ENCODE measurements at places on chromosomes 4 and X. TPM values are rescaled to one million over a fixed set of nuclear protein-coding genes. Genes with fewer than 3 reads are reported as not detected.

DNA sequence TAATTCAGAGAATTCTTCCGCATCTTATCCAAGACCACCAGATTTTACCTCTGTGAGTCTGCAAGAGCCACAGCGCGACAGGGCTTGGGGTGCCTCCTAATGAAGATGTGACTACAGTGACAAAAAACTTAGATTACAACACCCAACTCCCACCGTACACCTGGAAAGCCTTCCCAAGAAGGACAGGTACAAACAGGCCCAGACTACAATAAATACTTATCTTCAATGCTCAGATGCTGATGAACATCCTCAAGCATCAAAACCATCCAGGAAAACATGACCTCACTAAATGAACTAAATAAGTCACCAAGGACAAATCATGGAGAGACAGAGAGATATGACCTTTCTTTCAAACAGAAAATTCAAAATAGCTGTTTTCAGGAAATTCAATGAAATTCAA lies 20.8 kb upstream of the ABCG2 start:
- no peak for DNase-seq

DNA sequence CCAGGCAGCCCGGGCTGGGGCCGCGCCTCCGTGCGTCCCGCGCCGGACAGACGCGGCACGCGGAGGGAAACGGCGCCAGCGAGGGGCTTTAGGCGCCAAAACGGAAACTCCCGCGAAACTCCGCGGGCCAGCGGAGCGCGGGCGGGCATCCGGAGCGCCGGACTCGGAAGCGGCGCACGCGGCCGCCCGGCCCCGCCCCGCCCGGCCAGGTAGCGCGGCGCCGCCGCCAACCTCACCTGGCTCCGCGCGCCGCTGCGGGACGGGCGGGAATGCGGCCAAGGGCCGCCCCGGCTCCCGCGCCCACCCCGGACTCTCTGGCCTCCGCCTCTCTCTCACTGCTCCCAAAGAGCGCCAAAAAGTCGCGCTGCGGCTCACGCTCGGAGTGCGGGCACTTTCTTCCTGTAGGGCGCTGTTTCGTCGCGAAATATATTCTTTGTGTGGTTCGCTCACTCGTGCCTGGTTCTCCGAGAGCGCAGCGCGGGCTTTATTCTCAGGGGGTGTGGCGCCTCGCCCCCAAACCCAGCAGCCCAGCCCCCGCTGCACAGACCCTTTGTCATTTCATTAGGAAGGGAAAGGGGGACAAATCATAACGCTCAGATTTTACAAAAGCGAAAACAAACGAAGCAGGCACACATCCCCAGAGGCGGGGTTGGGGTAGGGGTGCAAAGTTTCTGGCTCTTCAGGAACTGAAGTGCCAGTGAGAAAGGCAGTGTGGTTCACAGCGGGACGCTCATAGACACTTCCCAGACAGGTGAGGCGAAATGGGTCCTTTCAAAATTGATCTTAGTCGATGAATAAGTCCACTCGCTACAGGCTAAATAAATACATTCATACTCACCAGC lies 961 bp upstream of the MBNL3 start:
- no peak for DNase-seq

DNA sequence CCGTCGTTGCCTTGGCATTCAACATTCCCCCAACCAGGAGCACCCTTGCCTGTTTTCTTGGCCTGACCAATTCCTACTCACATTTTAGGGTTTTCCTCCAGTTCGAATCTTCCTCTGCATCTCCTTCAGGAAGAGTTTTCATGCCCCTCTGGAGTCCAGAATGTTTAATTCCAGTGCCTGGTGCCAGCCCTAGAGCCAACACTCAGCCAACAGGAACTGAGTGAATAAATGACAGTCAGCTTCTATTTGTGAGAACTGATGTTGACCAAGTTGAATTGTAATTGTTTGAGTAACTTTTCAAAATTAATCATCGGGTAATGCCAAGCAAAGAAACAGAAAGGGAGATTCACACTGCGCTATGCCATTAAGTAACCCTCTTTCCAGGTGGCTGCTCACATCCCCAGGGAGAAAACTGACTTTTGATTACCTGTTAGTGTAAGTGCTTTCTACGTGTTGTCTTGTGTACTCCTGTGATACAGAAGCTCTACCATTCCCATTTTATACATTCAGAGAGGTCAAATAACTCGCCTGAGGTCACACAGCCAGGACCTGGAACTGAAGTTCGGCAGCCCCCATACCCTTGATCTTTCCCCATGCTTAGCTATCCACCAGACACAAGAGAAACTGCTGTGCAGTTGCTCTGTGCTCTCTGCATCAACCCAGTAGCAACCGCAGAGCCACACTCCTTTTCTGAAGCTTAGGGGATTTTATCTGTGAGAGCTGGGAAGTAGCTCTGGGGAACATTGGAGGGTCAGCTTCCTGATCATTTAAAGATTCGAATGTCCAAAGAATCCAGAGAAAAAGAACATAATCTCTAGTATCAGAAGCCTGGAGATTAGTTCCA lies 19.0 kb upstream of the SLC2A9 start:
- DNase-seq, result no peak

DNA sequence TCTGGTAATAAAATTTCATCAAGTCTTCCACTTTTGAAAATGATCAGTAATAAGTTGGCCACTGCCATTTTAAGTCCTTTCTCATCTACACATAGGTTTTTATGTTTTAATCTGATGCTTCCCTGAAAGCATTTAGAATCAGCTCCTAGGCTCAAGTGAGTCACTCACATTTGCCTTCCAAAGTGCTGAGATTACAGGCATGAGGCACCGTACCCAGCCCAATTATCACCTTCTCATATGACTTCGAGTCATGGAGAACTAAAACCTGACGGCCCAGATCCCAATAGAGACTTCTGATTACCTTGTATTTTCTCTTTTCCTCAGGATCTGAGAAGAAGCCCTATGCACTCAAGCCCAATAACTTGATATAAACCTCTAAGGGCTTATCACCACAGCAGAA lies 140.8 kb downstream of the OPHN1 start:
- no peak for DNase-seq

DNA sequence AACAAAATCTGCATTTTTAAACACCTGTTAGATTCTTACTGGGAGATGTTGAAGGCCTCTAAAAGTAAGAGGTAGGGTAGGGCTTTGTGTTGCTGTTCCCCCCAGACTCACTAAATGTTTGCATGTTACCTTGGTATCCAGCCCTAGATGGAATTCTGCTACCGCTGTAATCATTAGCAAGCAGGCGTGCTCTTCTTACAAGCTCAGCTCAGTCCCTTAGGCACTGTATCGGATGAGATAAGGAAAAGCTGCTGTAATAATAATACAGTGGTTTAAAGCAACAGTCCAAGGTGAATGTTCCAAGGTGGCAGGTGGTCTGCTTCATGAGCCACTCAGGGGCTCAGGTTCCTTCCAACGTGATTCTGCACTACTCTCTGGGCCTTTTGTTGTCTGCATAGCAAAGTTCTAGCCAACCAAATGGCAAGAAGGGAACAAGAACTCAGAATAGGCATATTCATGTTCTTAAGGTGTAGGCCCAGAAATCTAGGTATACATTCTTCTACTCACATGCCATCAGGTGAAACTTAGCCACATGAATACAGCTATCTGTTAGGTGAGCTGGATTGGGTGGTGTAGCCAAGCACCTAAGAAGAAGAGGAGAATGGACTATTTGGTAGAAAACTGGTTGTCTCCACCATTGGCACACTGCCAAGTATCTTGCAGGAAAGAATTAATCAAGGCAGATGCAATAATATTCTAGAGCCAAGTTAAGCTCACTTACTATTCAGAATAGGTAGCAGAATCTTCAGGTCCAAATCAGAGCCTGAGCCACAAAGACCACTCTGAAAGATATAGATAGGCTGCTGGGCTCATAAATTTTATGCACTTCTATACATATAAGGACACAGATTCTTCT lies 46.0 kb downstream of the COQ2 start:
- no peak for DNase-seq

DNA sequence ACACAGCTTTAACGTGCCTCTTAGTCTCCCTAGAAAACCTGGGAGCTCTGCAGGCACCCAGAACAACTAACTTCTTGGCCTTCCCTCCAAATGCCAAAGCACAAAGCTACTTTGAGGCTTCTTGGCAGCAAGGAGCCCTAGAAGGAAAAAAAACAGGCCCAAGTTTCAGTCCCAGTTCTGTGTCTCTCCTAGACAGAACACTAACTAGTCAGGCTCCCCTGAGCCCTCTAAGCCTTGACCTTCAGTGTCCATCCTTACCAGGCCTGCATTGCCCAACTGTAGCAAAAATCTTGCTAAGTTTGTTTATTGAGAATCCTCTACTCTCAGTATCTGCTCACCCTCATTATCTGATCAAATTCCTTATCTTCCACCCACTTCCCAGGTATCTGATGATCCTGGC lies 79.2 kb downstream of the PAPSS1 start:
- DNase-seq, result no peak

- DNase-seq, result no peak
These were observed 1.5 kb upstream of the UGT2A3 start for GRCh38 chr4:68953056-68953596.

Gene COL4A5
- 2.4 TPM for total RNA-seq

GRCh38 chr4:146650034-146650433 lies 11.3 kb downstream of the POU4F2 start:
- no peak for DNase-seq

- peak; percentile 34 for DNase-seq
These were observed 31.3 kb downstream of the NIPAL1 start for GRCh38 chr4:48047896-48048295.

GRCh38 chr4:47145630-47146029 lies 114.3 kb downstream of the GABRB1 start:
- DNase-seq, result no peak

Gene PDE5A
- 30.7 TPM for total RNA-seq

DNA sequence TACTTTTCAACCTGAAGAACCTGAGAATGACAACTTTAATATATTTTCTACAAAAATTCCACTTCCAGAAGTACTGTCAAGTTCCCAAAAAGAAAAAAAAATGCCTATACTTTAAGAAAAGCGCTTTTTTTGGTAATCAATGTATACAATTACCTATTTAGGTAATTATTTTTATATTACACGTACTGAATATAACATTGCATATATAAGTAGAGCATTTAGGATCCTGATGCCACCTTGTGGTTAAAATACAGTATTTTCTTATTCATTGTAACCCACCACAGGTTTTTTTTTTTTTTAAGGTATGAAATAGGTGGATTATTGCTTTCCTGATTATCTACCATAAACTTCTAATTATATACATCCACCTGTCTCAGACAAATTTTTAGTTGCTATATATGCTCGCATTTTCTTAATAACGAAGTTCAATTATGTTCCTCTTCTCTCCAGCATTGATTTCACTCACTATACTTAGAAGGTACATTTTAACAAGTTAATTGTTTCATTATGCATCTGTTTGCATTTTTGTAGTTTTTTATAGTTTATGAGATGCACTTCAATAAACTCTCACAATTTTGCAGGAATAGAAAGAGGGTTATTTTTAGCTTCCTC lies 5.2 kb downstream of the MAP9 start:
- no peak for DNase-seq

- DNase-seq, result no peak
These were observed 4.7 kb downstream of the OCRL start for GRCh38 chrX:129544780-129545179.

- DNase-seq, result no peak
These were observed 13.7 kb upstream of the PIGA start for GRCh38 chrX:15349046-15349445.

Gene NAA15
- 25.3 TPM for total RNA-seq

DNA sequence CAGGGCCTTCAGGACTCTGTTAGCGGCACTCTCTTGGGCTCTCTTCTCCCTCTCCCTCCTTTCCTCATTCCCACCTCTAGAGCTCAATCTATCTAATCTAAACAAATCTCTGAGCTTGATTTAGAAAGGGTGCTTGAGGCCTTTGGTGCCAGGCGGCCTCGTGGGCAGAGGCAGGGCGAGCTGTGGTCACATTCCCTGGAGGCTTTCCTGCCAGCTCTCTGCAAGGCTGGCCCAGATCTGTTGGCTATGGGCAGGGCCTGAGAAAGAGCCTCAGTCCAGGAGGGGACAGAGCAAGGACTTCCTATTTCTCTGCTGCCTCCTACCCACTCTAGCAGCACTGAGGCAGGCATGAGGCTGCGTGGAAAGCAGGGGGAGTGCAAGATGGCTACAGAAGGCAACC lies 38.6 kb downstream of the PJA1 start:
- DNase-seq, result no peak

GRCh38 chrX:120739300-120739699 lies 109.4 kb upstream of the C1GALT1C1 start:
- no peak for DNase-seq

GRCh38 chr4:24840826-24841543 lies 45.6 kb downstream of the SOD3 start:
- no peak for DNase-seq

DNA sequence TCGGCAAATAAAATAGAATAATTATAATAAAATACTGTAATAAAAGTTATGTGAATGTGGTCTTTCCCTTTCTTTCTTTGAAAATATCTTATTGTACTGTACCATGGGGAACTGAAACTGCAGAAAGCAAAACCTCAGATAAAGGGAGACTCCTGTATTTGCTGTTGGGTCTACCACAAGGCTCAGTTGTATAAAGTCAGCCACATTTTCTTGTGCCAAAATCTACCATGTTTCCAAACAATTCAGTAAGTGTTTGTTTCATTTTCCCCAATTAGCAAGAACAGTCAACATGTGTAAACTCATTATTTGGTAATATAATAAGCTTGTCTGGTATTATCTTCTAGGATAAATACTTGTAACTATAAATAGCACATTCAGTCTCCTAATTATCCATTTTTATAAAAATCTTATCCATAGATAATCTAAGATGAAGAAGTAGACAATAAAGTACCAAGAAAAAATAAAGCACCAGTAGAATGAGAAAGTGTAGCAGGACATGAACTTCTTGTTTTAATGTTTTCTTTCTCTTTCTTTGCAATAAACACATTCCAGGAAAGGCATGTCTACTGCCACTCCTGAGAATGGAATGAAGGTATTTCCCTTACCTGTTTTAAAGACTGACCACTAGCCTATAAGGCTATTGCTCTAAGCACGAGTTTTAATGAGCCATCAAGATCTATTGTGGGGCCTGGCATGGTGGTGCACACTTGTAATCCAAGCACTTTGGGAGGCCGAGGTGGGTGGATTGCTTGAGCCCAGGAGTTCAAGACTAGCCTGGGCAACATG lies 15.0 kb upstream of the OTUD4 start:
- DNase-seq, result no peak

DNA sequence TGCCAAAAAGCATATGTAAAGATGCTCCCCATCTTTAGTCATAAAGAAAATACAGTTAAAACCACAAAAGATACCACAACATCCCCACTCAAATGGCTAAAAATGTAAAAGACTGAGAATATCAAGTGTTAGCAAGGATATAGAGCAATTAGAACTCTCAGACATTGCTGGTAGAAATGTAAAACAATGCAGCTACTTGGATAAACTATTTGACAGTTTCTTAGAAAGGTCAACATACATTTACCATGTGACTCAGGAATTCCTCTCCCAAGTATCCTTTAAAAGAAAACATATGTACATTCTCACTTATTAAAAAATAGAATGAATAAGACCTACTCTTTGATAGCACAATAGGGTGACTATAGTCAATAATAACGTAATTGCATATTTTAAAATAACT lies 173.7 kb downstream of the HNRNPD start:
- no peak for DNase-seq

GRCh38 chr4:106369456-106370060 lies 980 bp upstream of the GIMD1 start:
- DNase-seq, result peak; percentile 27

Measured in left colon (tissue), 2 donors.